NCI-H526 treated with DMSO at 0.1 percent for 48 hours (cell line): ENCODE measurements at places on chromosomes 16 and 17.

- DNase-seq = no peak
These were observed 48.6 kb downstream of the CDRT4 start for GRCh38 chr17:15418781-15419180.

DNA sequence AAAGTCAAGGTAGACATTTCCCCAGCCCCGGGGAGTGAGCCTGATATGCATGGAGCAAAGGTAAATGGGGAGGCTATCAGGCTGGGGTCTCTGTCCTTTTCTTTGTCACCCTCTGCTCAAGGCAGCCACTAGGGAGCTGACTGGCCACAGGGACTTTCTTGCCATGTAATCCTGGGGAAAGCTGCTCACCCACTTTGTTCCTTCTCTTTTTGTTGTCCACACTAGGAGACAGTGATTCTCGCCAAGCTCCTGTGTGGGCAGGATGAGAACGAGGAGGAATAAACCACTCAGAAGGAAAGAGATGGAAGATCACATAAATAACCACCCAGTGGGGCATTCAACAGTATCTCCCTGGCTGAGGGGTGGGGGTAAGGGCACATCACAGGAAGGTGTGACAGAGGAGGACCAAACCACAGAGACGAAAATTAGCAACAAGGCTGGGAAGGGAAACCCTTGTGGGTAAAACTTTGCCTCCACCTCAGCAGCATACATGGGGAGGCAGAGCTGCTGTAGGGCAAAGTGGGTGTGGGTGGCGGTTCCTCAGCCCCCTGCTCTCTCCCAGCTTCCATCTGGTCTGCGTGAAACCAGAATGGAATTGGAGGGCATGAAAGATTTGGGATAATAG is 26.2 kb upstream of the CCL1 start:
- DNase-seq = no peak

GRCh38 chr17:69166957-69167356 is 25.3 kb upstream of the ABCA6 start:
- DNase-seq = no peak

DNA sequence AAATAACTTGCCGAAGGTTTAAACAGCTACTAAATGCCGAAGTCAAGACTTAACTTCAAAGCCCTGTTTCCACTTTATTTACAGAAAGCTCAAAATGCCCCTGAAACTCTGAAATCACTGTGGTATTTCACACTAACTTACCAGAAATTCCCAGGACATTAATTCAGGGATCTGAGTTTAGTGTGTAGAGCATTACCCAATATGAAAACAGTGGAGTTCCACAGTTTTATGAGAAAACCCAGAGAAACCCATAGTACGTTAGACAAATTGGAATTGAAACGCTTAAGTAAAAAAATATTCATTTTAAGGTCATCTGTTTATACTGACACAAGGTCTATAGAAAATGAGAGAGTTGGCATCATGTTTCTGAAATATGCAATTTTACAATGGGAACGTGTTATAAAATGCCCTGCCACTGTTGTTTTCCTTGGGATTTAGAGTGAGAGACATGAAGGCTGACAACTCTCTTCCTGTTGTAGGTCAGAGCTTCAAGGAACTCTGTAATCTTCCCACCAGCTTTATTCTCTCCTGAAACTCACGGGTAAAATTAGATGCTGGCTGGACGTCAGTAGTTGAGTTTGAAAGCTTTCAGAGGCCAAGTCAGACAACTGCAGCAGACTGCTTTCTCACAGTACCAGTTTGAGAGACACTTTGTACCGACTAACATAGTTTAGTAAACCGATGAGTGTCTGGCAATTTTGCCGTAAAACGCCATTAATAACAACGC is 139.4 kb upstream of the TBX2 start:
- DNase-seq = no peak

GRCh38 chr17:56810891-56811775 is 22.6 kb downstream of the C17orf67 start:
- no peak for DNase-seq

DNA sequence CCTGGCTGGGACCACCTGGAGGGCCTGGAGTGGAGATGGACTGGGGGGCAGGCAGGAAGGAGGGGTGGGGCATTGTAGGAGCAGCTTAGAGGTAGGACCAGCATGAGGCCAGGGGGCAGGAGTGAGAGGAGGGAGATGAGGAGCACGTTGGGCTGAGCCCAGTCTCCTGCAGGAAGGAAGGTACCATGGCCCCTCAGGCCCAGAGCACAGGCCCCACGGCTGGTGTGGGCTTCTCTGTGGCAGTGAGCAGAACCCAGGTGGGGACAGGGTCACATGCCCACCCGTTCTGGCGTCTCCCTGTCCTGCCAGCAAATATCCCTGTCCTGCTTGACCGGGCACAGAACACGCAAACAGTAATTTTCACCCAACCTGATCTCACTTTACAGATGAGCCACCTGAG is 141.8 kb downstream of the ENGASE start:
- DNase-seq = no peak

- DNase-seq = no peak
These were observed 2.8 kb downstream of the RASD1 start for GRCh38 chr17:17493249-17493985.

GRCh38 chr17:77400445-77400870 is 259.7 kb downstream of the SEC14L1 start:
- DNase-seq = no peak

GRCh38 chr17:62862251-62862650 is 54.1 kb upstream of the MARCHF10 start:
- no peak for DNase-seq

- DNase-seq = no peak
These were observed 1.0 kb downstream of the GSDMA start for GRCh38 chr17:39963829-39964228.

DNA sequence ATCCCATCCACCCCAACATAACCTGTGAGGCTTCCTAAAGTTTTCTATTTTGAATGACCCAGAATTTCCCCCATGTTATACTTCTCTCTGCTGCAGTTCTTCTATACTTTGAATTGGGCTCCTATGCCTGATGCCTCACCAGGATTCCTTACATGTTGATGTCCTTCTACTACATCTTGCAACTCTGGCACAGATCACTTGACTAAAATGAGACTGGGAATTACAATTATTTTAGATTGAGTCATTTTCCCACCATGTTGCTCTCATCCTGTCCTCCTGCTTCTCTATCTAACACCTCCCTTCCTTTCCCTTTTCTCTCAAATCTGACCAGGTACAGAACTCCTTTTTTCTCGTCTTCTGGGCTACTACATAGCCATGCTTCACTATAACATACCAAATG is 314.0 kb upstream of the KCNJ16 start:
- no peak for DNase-seq

DNA sequence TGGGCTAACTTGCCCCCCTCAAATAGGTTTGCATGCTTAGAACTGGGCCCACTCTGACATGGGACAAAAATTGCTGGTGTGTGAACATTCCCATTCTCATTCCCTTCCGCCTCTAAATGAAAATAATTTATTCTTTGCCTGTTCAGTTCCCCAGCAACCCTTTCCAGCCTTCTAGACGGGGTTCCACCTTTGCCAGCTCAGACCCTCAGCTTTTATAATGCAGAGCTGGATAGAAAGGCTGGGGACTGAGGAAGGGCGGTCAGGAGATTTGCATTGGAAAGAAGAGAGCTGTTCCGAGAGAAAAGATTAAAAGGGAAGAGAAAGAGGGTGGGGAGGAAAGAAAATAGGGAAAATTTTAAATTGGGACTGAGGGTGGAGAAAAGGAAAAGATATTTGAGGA is 151.1 kb upstream of the WSCD1 start:
- DNase-seq = no peak

DNA sequence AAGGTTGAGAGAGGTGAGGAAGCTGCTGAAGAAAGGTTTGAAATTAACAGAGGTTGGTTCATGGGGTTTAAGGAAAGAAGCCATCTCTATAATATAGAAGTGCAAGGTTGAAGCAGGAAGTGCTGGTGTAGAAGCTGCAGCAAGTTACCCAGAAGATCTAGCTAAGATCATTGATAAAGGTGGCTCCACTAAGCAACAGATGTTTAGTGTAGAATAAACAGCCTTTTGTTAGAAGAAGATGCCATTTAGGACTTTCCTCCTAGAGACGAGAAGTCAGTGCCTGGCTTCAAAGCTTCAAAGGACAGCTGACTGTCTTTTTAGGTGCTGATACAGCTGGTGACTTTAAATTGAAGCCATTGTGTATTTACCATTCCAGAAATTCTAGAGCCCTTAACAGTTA is 29.3 kb downstream of the GOSR1 start:
- no peak for DNase-seq

DNA sequence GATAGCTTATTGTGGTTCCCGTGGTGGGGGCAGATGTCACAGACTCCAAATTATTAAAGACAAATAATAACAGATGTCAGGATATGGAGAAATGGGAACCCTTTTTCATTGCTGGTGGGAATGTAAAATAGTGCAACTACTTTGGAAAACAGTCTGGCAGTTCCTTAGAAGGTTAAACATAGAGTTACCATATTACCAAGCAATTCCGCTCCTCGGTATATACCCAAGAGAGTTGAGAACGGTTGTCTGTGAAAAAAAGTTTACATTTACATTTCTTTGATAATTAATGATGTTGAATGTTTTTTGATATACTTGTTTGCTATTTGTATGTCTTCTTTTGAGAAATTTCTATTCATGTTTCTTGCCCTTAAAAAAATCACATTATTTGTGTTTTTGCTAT is 41.2 kb downstream of the OR1D5 start:
- no peak for DNase-seq

DNA sequence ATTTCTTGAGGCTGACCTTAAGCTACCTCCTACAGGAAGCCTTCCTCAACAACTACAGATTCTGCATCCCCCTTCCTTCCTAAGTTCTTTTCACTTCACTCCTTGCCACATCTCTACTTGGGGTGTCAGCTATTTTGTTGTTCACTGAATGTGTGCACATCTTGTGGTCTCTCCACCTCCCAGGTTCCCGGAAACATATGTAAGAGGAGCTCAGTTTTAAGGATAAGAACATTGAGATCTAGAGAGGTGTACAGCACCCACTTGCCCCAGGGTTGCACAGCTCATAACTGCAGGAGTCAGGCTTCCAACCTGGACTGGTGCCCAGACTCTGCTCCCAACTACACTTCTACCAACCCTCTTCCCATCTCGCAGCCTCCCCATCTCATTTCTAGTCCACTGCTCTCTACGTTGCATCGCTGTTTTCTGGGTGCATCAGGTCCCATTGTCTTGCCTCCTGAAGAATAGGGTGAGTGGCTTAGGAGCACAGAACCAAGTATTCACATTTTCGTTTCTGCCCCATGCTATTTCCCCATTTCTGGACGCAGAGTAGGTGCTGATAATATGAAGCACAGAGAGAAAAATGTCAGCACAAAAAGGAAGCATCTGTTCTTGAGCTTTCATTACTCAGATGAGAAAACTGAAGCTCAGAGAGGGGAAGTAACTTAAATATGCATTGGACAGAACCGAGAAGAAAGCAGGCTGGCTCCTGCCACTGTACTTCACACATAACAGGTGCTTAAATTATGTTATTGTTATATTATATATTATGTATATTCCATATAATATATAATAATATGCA is 292.0 kb upstream of the CCL2 start:
- no peak for DNase-seq

- DNase-seq = no peak
These were observed 6.1 kb downstream of the HIRIP3 start for GRCh38 chr16:29989111-29989858.

- DNase-seq = peak; percentile 60
These were observed 3.6 kb upstream of the ITGA3 start for GRCh38 chr17:50052241-50052796.

DNA sequence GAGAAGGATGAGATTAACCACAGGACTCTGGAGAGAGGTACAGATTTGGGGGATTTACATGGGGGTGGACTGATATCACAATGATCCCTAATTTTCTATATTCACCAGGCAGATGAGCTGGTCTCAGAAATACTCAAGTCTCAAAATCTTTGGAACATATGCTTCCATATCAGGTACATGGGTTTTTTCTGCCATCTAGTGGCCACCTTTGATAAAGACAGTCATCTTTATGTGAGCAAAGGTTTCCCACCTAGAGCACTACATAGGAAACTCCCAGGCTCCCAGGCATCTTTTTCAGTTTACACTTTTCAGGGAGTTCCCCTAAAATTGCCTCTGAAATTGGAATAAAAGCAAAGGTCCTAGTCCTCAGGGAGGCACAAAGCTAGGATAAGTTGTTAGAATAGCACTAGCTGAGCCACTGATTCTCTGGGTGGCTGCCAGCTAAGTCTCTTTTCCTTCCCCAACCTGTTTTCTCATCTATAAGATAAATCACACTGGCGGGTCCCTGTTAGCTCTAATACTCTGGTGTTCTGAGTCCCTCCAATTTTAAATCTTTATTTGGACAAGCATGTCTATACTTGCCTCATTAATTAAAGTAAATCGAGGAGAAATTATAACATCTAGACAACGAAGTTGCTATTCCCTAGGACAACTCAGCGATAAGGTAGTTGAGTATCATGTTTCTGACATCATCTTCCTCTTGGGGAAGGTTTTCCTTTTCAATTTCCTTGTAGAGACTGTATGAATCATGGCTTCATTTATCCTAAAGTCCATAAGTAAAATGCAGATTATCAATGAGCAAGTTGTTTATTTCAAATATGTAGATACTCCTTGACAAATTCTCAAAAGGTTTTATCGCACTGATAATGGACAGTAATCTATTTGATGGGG is 19.0 kb upstream of the MON1B start:
- peak; percentile 5 for DNase-seq

DNA sequence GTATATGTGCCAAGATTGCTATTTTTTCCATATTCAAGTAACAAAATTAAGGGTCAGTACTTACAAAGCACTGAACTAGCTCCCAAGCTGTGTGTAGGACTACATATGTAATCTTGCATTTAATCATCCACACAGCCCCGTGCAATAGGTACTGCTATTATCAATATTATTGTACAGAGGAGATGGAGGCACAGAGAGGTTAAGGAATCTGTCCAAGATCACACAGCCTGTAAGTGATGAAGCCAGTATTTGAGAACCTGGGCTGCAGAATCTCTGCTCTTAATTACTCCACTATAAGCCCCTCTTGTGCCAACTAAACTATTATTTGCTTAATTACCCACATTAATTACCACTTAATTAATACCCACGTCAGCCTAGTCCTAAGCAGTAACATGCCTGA is 134.1 kb downstream of the KATNIP start:
- no peak for DNase-seq

DNA sequence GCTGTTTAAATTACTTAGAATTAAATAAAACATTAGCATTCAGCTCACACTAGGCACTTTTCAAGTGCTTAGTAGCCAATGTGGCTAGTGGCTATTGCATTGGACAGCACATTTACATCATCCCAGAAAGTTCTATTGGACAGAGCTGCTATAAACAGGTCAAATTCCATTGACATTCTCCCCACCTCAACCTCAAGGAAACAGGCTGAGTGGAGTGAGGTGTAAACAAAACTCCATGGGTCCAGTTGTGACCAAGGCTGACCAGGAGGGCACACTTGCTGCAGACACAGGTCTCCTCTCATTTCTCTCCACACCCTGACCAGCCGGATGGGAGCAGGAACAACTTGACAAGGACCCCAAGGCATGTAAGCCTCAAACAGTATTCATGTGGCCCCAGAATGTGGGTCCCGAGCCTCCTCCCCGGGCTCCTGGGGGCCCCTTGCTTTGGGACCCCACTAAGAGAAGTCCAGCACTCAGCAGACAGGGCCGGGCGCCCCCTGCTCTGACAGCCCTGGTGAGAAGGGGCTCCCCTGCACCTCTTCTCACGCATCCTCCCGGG is 488 bp downstream of the C17orf113 start:
- no peak for DNase-seq
